Stimulated activated naive B cell treated with anti-CD40 and anti-IgM and Interleukin-4, amounts not matched to agents 10 μg/mL and 1 μg/mL and 100 μg/mL, for 72 hours (primary cell): ENCODE measurements at places on chromosomes 7 and 10.
A peak's percentile ranks its signal among the peaks of the same experiment; 100 is the strongest.

- DNase-seq: no peak
These were observed 17.5 kb upstream of the ZNF467 start for GRCh38 chr7:149790754-149791360.

- DNase-seq: no peak
These were observed 4.1 kb upstream of the KIF5B start for GRCh38 chr10:32060347-32060746.

DNA sequence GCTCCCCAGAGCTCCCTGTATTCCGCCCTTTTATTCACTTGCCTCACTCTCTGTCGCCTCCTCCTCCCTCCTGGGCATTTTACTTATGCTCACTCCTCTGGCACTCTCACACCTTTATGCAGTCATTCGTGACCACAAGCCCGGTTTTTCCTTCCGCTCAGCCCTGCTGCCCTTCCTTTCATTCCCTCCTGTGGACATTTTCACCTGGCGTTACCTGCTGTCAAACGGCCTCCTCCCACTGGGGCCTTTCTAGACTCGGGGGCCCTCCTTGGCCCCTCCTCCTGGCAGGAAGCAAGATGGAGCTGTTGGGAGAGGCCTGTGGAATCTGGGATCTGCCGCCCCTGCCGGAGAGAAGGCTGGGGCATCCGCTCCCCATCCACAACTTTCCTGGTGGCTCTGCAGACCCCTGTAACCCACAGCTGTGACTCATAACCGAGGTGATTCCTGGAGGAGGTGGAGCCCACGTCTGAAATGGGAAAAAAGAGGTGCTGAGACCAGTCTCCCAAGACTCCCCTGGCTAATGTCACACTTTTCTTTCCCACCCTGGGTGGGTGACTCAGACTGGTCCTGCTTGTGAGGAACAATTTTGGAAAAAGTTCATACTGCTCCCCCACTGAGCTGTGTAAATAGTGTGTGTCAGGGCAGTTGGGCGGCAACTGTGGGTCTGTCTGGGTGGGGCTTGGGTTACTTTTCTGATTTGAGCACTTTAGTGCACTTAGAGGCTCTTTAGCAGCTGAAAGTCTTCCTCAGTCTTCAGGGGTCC, 1.2 kb downstream of the VCL start:
- DNase-seq: no peak

DNA sequence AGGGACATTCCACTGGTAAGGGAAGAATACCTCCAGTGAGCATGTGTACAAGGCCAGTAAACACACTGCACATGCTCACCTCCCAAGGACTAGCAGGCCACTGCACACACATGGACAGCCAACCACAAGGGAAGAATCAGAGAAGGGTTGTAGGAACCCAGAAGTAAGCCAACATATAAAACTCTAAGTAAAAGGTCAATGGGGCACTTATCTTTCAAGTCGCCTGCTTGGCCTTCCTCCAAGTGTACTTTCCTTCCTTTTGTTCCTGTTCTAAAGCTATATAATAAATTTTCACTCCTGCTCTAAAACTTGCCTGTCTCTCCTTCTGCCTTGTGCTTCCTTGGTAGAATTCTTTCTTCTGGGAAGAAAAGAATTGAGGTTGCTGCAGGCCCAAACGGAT, 33.0 kb downstream of the ORC5 start:
- no peak for DNase-seq

DNA sequence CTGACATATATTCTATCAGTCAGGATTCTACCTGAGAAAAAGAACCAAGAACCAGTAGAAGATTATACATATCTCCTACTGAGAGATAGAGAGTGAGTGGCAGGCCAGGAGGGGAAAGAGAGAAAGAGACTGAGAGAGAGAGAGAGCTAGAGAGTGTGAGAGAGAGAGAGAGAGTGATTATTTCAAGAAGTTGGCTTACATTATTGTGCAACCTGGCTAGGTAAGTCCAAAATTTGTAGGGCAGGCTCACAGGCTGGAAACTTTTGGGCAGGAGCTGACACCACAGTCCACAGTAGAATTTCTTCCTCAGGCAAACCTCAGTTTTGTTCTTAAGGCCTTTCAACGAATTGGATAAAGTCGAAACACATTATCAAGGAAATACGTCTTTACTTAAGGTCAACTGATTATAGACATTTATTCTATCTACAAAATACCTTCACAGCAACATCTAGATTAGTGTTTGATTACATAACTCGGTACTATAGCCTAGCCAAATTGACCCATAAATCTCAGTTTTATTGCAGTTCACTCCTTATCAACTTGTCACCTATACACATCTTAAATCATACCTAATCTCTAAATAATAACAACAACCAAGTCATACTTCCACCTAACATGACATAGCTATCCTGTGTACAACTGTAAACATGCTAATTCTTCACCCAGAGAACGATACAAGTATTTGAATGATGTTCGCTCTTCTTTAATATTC, 17.0 kb upstream of the CYP2C18 start:
- DNase-seq: no peak

DNA sequence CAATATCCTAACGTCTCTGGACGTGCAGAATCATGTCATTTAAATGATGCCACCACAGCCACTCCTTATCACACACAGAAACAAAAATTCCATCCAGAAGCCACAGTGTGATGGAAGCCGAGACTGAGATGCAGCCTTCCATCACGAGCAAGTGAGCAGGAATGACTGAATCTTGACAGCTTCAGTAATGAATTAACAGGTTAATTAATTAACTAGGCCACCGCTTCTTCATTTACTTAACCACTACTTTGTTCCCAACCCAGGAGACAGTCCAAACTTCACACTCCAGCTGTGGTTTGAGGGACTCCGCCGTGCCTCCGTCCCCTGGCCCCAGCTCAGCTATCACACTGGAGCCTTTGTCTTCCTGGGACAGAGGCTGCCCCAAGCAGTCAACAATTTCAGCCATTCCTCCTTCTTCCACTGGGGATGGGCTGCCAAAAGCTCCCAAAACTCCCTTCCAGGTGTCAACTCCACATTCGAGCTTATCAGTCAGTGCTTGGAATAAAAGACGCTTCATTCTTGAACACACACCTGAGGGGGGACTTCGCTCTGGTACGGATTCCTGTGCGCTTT, 65.9 kb downstream of the FGFR2 start:
- no peak for DNase-seq

DNA sequence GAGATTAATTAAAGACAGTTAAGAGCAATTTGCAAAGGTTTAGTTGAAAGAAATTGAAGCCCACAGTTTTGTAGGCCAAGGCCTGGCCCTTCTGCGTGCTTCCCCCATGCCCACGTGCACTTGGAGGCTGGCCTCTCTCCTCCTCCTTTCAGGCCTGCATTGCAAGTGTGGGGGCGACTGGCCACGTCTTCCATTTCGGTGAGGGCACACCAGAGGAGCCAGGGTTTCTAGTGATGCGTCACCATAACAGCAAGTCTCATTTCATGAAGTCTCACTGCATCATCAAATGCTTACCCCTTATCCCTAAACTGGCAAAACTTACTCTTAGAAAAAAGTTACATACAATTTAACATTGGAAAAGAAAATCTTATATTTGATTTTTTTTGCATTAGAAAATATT, 141.2 kb downstream of the NRF1 start:
- no peak for DNase-seq

DNA sequence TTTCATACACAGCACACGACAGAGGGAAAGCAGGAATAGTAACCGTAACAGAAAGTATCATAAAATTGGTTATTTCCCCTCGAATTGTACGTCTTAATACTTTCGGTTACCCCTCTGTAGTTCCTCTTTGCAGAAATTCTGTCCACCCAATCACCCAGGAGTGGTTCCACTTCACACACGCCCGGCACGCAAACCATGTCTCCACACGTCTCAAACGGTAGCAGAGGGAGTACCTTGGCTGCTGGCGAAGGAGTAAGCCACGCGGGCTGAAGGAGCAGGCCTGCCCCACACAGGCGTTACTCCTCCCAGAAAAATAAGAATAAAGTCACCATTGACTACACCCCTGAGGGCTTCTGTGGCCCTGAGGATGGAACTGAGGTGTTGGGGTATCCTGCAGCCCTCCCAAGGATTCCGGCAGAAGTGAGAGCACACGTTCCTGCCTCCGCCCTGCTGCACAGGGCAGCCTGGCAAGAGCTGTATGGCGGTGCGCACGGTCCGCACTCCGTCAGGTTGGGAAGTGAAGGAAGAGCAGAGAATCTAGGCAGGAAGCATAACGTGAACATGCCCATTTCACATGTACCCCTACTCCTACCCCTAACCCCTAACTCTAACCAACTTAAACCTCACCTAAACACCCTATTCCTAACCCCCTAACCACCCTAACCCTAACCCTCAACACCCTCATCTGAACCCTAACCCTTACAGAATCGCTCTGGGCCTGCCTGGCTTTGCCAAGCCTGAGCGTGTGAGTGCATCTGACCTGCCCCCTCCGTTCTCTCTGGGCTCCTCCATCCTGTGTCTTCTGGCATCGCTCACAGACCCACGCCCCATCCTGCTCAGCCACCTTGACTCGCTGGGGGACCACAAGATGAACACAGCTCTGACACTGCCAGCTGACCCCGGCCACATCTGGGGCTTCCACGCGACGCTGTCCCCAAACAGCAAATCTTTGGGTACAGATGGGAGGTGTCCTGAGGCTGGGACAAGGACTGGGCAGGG, 18.2 kb downstream of the GPR146 start:
- DNase-seq: peak; percentile 79

- DNase-seq: no peak
These were observed 34.8 kb upstream of the SFMBT2 start for GRCh38 chr10:7445474-7446185.

- no peak for DNase-seq
These were observed 36.8 kb upstream of the NUB1 start for GRCh38 chr7:151304856-151305255.

GRCh38 chr7:123820864-123821263, 24.1 kb upstream of the HYAL4 start:
- DNase-seq: no peak

DNA sequence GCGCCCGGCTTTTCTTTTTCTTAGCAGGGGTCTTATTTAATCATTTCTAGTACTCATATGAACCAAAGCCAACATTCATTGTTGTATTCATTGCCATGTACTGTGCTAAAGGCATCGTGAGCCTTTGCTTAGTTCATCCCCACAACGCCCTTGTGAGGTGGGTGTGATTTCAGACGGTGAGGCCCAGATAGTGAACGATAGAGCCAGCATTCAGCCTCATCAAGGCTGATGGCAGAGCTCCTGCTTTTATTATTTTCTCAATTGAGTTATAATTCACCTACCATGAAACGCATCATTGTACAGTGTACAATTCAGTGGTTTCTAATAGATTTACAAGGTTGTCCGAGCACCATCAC, 50.1 kb downstream of the HK1 start:
- no peak for DNase-seq
